ENCODE measurements at places on chromosomes 1 and 21.
A peak's percentile ranks its signal among the peaks of the same experiment; 100 is the strongest.

DNA sequence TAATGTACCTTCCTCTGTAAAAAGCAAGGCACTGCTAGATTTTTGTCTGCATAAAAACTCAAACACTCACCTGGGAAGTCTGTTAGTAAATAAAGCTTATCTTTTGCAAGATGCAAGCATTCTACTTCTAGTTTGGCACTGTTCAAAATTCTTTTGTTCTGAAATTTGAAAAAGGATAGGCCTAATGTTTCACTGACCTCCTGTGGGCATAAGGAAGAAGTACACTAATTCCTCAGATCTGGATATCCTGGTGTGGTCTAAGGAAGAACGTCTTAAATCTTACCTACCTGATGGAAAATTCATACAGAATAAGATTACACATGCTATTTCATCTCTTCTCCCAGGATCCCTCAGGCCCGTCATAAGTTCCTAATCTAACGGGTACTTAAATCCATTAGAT, 93.5 kb upstream of the CAMK1G start:
- no peak for DNase-seq

DNA sequence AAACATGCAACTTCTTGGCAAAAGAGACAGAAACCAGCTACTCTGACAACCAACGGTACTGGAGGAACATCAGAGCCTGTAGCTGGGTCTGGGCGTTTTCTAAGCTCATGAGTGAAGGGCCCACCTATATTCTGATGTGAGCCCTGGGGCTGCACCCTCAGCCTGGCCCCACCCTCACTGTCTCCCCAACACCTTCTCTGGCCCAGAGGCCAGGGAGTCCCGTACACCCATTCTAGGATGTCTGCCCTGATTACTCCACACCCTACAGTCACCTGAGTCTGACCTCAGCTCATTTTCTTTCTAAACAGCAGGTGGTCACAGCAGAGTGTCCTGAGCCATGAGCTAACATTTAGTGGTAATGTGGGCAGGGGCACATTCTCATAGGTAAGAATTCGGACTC, 439.2 kb downstream of the MATN1 start:
- DNase-seq: no peak

DNA sequence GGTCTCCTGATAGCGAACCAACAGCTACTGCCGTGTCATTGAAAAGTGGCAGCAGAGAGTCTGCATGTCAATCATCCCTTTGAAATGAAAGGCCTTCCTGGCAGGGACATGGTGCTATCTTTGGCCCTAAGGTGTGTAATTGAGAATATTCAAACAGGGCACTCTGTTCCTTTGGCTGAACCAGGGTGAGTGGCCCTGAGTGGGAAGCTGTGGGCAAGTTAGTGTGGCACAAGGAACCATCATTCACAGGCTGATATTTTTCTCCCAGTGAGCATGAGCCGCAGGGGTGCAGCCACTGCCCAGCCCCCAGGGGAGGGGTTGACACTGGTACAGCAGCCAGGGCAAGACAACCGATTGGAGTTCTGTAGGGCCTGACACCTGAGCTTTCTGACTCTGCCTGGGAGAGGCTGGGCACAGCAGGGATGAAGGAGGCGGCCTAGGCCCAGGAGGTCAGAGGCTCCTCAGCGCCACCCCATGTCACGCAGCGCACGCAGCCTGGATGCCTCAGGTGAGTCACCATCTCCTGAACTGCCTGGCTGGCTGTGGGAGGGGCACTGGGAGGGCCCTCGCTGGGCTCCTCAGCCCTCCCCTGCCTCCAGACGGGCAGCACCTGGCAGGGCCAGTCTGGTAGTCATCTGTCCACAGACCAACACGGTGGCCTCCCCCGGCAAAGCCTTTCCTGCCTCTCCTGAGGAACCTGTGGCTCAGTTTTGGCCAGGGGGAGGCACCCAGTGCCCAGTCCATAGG, 13.2 kb downstream of the QSOX1 start:
- no peak for DNase-seq

DNA sequence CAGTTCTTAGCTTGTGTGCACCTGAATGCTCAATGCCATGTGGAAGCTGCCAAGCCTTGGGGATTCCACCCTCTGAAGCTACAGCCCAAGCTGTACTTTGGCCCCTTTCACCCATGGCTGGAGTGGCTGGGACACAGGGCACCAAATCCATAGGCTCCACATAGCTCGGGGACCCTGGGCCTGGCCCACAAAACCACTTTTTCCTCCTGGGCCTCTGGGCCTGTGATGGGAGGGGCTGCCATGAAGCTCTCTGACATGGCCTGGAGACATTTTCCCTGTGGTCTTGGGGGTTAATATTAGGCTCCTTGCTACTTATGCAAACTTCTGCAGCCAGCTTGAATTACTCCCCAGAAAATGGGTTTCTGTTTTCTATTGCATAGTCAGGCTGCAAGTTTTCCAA, 579.9 kb downstream of the MATN1 start:
- no peak for DNase-seq

- no peak for DNase-seq
Observed at GRCh38 chr1:75519651-75520427, 91.1 kb downstream of the SLC44A5 start.

DNA sequence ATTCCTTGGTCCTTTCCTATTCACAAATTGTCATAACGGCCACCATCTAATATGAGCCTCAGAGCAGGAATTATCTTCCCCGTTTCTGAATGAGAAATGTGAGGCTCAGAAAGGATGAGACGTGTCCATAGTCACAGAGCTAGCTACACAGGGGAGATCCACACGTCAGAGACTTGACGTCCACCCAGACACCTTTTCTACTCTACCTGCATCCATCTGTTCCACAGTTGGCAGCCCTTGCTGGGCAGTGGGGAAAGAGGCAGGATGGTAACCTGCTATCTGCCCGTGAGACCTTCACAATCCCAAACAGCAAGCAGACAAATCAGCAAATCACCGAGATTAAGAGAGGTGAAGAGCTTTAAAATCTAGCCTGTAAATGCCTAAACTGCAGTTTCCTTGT, 8.4 kb downstream of the RIMS3 start:
- DNase-seq: no peak

GRCh38 chr1:14780271-14780670, 181.8 kb downstream of the KAZN start:
- DNase-seq: peak; percentile 87

GRCh38 chr1:213531369-213532310, 456.1 kb upstream of the PROX1 start:
- DNase-seq: no peak

DNA sequence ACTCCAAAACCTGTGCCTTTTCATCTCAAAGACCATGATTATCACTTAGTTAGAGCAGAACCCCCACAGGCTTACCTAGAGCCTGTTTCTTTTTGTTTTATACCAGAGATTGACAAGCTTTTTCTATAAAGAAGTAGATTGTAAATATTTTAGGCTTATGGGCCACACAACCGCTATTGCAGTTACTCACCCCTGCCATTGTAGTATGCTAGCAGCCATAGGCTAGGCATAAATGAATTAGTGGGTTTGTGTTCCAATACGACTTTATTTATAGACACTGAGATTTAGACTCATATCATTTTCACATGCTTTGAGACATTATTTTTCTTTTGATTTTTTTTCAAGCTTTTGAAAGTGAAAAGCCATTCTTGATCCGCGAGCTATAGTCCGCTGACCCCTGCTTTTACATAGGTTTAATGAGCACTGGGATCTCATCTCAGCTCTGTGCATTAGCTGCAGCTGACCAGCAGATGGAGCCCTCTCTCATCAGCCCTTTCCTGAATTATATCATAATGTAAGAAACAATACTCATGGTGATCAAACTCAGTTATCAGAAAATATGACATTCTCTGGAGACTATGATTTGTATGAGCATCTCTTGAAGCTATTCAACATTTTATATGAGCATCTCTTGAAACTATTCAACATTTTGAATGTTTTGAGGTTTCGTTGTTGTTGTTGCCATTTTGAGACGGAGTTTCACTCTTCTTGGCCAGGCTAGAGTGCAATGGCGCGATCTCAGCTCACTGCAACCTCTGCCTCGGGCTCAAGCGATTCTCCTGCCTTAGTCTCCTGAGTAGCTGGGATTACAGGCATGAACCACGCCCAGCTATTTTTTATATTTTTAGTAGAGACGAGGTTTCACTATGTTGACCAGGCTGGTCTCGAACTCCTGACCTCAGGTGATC, 111.9 kb upstream of the L1TD1 start:
- no peak for DNase-seq

DNA sequence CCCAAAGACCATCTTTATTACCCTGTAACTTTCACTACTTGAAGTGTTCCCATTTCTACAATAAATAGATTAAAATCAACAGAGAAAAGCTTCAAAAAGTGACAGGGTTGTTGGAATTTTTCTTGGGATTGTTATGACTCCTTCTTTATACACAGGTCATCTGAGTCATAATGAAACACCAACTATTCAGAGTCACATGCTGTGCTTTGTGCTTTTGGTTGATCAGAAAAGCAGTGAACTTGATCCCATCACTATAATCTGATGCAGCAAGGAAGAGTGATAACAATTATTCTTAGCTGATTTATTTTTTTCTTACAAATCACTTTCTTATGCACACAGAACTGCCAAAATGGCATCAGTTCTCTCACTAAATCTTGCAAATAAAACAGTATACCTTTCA, 422.9 kb downstream of the PTBP2 start:
- DNase-seq: no peak

- no peak for DNase-seq
Observed at GRCh38 chr1:38039331-38040088, 7.1 kb downstream of the POU3F1 start.

DNA sequence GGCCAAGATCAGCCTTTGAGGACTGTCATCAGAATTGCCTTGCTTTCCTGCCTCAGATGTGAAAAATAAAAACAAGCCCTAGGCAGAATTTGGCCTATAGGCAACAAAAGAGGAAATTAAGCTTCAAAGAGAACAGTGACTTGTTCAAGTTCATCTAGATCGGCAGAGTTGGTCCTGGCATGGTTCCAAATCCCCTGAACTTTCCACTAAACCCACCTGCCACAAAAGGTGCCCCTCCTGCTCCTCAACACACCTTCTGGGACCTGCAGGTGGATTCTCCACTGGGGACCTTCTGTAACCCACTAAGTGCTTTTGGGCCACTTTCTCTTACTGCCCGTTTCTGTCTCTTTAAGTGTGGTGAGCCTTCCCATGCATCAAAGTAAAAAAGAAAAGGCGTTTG, 42.5 kb upstream of the LRRN2 start:
- no peak for DNase-seq

- no peak for DNase-seq
Observed at GRCh38 chr1:209403921-209404320, 179.6 kb upstream of the CAMK1G start.

DNA sequence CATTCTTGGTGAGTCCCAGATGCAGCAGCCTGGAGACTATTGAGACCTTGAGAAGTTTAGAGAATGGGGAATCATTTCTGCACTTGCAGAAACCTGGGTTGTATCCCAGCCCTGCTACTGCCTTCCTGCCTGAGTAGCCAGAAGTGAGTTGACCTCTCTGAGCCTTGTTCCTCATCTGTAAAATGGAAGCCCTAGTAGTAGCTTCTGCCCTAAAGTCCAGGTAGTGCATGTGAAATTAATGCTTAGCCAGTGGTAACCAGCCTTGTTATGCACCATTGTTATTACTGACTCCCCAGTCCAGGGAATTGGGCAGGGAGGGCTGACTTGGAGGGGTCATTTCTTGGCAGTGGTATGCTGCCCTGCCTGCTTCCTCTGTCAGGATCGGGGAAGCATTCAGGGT, 5.6 kb downstream of the SESN2 start:
- no peak for DNase-seq

GRCh38 chr1:235206533-235207208, 45.6 kb upstream of the RBM34 start:
- DNase-seq: no peak

GRCh38 chr1:63622849-63623566, 29.8 kb downstream of the PGM1 start:
- DNase-seq: no peak

- no peak for DNase-seq
Observed at GRCh38 chr1:208534599-208534897, 290.4 kb upstream of the PLXNA2 start.

DNA sequence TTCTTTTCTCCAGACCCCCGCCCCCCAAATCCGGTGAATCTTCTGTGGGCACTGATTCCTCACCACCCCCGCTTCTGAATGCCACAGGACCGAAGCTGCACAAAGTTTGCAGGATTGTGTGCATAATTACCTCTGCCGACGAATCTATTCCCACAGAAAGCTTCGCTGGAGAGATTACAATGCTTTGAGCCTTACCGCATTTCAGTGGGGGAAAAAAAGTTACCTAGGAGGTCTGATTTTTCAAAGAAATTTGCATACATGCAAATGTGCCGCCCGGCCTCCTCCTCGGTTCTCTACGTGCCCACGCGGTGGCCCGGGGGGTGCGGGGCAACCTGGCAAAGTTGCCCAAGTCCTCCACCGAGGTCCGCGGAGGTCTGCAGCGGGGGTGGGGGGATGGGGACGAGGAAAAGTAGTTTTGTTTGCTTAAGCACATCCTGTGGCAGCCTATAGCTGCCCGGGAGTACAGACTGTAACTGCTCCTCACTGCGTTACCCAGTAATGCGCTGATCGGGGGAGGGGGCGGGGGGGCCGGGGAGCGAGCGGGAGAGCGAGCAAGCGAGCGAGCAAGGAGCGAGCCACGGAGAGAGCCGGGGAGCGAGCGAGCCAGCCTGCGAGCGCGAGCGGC, 563 bp upstream of the NFIA start:
- no peak for DNase-seq

- DNase-seq: no peak
Observed at GRCh38 chr1:224472806-224473205, 38.2 kb upstream of the WDR26 start.

DNA sequence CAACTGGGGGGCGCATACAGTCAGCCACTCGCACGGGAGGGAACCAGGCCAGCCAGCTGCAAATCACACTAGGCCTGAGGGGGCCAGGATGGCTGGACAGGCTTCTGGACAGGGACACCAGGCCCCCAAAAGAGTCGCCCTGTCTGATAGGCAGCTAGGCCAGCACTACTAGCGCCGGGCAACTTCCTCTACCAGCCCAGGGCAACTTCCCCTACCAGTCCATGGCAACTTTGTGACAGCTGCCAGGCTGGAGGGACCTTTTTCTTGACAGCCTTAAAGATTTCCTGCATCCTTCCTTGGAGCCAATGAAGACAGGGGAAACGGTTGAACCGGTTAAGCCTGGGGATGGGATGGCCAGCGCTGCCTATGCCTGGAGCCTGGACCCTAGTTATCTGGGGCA, 5.1 kb downstream of the IFFO2 start:
- no peak for DNase-seq

DNA sequence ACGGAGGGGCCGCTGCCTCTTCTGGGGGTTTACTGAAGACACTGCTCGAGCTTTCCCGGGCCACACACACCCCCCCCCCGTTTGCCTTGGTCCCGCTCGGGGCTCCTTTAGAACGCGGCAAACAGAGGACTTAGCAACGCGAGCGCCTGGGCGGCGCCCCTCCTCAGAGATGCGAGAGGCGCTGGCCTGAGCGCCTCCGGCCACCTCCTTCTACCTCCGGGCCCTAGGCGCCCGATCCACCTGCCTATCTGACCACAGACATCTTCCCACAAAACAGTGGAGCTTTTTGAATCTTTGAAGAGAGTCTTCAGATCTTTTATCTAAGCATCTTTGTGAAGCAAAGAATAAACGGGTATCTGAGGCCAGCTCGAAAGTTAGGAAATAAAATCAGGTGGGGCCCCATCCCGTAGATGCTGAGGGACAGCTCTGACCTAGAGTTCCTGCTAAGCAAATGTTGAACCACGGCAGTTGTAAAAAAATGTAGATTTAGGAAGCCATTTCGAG, 436 bp upstream of the TTLL7 start:
- no peak for DNase-seq

All from SIG-M5 (cell line).